ENCODE measurements at places on chromosomes 1 and 21. TPM values are rescaled to one million over a fixed set of nuclear protein-coding genes. Genes with fewer than 3 reads are reported as not detected.

NR1I3 gene
- not detected for total RNA-seq

S100A16 gene
- 478 TPM for total RNA-seq

RAP1A gene
- total RNA-seq = 26.3 TPM

GREM2 gene
- total RNA-seq = 0.08 TPM

TESK2 gene
- total RNA-seq = 0.09 TPM

OR2T33 gene
- total RNA-seq = not detected

LCE2A gene
- total RNA-seq = not detected

PCAT6 gene
- 1.4 TPM for total RNA-seq

CHIA gene
- not detected for total RNA-seq

AADACL3 gene
- not detected for total RNA-seq

SLC25A34 gene
- total RNA-seq = 0.48 TPM

NBPF6 gene
- total RNA-seq = 0.26 TPM

RGSL1 gene
- total RNA-seq = not detected

Measured in A549 treated with ZK216348 at 1 μM for 4 hours (cell line).